ENCODE measurements at places on chromosomes 2 and 18.

DNA sequence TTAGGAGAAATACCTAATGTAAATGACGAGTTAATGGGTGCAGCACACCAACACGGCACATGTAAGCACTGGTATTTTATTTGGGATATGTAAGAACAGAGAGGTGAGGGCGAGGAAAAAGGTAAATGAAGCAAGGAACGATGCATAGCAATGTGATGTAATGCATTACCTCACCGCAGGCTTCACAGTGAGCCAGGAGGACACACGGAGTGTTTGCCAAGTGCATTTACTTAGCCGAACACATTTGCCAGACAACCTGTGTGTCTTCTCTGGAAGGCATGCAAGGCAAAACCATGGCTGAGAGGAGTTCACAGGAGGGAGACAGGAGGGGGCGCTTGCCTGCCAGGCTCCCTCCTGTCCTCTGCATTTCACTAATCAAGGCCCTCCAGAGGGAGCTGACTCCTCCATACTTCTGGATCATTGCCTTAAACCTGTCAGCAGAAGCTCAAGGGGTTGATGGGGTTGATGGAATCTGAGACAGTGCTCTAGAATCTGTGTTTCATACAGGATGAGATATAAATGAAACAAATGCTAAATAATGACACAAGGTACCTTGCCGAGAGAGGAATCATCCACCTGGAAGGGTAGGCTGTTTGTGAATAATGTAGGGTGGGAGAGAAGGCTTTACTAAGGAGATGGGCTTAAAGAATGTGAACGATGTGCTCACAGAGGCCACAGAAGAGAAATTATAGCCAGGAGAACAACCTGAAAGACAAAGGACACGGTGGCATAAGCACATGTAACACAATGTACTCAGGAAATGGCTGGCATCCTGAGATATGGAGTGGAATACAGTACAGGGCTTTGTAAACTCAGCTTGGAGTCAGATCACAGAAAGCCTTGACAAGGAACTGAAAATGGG, 9.1 kb upstream of the TPRKB start:
- no peak for DNase-seq

- DNase-seq: no peak
Measured at GRCh38 chr18:10410472-10411308, 43.7 kb upstream of the APCDD1 start.

GRCh38 chr18:59907172-59907571, 7.4 kb downstream of the PMAIP1 start:
- DNase-seq: no peak

GRCh38 chr2:217667512-217667911, 335.3 kb downstream of the TNS1 start:
- no peak for DNase-seq

All from NCI-H1436 (cell line).